ENCODE measurements at places on chromosomes 3 and 15. TPM values are rescaled to one million over a fixed set of nuclear protein-coding genes. Genes with fewer than 3 reads are reported as not detected.
A peak's percentile ranks its signal among the peaks of the same experiment; 100 is the strongest.

- DNase-seq, result no peak
These were observed 90.4 kb upstream of the ASB14 start for GRCh38 chr3:57382933-57383332.

DNA sequence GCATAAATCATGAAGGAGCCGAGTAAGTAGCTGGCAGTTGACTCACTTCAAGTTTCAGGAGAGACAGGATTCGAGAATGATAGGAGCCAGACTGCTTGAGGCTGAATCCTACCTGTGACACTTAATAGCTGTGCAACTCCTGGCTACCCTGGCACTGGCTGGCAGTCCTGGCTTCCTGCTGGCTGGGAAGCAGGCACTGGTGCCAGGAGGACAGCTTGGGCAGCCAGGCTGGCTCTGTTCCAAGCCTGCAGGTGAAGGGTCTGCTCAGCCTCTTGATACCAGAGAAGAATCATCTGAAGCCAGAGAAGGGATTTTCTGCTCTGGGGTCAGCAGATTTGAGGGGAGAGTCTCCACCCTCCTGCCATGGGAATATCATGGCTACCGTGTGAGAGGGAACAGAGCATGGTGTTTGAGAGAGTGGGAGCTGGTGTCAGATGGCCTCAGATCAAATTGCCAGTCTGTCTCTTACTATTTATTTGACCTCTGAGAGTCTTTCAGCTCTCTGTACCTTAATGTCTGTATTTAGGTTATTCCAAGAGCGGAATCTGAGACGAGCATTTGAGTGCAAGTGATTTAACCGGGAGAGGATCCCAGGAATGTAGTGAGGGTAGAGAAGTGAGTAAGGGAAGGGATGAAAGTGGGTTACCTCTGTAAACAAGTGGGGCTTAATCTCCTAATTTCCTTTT is 4.4 kb upstream of the XIRP1 start:
- DNase-seq, result peak; percentile 48

DNA sequence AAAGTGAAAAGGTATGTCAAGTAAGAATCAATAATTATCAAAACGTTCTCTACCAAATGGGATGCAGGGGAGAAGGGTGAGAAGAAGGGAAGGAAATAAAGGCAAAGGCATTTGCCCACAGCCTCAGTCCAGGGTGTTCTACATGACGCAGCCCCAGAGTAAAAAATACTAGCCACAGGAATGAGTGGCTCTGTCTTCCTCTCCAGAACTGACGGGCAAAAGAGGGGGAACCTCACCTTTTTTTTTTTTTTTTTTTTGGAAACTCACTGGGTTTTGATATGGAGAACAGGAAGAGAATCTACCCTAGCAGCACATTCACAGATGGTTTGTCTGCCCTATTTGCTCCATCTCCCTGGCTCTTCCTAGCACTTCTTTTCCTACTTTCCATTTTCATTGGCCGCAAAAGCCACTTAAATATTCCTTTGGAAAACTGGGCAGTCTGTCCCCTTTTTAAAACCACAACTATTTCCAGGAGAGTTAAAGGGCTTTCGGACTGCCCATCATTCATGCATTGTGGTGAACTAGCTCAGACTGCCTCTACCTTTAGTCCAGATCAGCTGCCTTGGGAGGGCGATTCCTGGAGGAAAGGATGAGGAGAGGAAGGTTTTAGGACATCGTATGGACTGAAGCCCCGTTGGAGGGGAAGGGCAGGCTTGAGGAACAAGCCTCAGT is 28.2 kb downstream of the B3GNT5 start:
- no peak for DNase-seq

- no peak for DNase-seq
These were observed 1.2 kb downstream of the CTSH start for GRCh38 chr15:78943692-78944091.

GRCh38 chr3:7290077-7290825 is 429.3 kb downstream of the GRM7 start:
- no peak for DNase-seq

- no peak for DNase-seq
These were observed 47.2 kb upstream of the ZBTB38 start for GRCh38 chr3:141321109-141321497.

DNA sequence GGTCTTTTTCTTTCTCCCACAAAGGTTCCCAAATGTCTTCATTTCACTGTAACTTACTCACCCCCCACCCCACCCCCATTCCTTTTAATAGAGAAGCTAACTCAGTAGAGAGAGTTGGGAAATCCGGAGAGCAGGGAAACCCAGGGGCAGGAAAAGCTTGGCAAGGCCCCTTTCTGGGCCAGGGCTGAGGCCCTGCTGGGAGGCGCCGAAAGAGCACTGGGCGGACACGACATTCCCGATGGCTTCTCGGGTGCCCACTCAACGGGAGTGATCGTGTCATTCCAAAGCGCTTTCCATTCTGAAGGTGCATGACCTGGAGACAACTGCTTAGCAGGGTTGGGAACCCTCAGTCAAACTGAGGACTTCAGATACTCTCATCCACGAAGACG is 1.6 kb upstream of the DALRD3 start:
- no peak for DNase-seq

GRCh38 chr3:102299125-102299877 is 135.5 kb upstream of the ZPLD1 start:
- no peak for DNase-seq

- no peak for DNase-seq
These were observed 5.2 kb downstream of the GPX1 start for GRCh38 chr3:49352890-49353421.

- DNase-seq, result no peak
These were observed 1.1 kb downstream of the KLHL6 start for GRCh38 chr3:183554377-183554776.

DNA sequence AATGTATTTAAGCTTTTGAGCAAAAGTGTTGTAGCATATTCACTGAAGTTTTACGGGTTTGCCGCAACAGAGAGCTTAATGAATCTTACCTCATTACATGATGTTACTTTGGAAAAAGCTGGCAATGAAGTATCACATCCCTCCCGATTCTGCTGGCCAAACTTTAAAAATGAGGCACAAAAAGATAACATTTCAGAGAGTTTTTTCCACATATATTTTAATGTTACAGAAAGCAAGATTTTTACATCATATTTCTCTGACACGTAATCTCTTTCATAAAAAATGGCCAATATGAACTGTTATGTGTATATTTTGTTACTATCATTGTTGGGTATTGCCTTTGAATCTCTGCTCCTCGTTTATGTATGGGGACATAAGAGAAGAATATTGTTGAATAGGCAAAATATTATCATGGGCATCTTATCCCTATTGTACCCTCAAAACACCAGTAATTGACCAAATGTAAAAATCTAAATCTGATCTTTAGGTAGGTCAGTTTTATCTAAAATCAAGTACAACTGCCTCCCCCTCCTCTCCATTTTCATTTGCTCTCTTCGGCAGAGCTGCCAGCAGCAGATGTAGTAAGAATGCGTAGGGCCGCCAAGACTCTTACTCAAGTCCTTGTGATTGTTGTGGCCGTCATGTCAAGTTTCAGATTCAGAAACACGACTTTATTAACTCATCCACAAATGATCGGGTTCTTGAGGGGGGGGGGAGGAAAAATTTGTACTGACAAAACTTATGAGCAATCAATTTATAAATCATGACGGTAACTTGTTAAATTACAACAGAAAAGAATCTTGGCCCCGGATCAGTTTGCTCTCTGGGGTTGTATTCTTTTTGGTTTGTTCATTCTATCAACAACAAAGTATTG is 106.7 kb upstream of the THRB start:
- no peak for DNase-seq

GRCh38 chr15:45732662-45733061 is 97.8 kb downstream of the SQOR start:
- DNase-seq, result no peak

DNA sequence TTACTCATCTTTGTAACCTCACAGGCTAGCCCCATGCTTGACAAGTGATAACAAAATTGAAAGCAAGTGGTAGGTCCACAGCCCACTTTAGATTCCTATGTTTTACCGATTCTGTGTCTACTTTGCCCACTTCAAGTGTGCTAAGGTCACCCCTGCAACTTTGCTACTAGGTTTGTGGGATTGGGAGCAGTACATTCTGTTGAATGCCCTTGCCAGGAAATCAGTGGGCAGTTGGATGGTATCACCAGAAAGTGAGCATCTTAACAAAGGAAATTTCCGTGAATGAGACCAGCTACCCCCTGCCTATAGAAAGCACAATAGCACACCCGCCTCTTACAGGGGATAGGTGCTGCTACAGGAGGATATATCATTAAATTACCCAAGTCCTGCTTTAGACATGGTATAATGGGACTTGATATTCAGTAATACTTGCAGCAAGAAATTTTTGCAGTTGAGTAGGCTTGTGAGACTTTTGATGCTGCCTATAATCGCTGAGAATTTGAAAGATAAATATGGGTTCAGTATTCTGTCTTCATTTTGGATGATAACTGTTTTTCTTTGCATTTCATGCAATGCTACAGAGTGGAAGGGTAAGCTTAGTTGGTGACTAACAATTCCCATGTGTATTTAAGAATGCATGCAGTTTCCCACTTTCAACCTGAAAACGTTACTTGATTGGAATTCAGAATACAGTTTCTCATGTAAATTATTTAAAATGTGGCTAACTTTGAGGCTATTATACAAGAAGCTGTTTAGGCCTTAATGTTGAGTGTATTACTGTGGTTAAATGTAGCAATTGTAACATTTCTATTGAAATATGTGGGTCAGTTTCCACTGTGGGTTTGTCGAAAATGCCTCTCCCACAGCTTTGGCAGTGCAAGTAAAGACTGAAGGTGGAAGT is 9.5 kb downstream of the EBLN2 start:
- DNase-seq, result no peak

DNA sequence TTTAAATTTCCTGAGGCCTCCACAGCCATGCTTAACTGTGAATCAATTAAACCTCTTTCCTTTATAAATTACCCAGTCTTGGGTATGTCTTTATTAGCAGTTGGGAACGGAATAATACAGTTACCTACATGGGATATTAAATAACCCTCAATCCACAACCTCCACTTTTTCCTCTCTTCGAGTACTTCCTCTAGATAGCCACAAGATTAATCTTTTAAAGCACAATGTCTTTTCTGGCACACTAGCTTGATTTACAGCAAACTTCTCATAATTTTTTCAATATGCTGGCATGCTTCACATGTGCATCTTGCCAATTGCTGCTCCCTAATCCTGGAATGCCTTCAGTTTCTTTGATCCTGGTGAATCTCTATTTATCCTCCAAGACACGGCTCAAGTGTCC is 92.2 kb downstream of the P2RY1 start:
- no peak for DNase-seq

DNA sequence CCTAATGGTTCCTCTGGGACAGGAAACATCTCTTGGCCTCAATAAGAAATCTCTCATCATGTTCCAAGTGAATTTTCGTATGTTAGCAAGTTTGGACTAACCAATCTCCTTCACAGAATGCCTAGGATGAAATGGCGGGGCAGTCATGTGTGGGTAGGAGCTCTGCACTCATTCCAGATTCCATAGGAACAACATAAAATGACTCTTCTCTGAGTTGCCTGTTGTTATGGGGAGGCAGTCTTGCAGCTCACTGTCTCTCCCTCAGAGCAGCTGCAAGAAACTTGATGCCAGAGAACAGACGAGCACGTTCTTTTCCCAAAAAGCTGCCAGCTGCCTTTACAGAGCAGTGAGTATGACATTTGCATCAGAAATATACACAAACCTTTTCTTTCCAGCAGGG is 34.1 kb downstream of the SPATA12 start:
- DNase-seq, result no peak

GRCh38 chr15:34850121-34850520 is 54.8 kb upstream of the ACTC1 start:
- no peak for DNase-seq

FNDC3B gene
- polyA plus RNA-seq, result 62.2 TPM

CLRN1 gene
- not detected for polyA plus RNA-seq

SERPINI2 gene
- polyA plus RNA-seq, result 1.9 TPM

ISLR gene
- polyA plus RNA-seq, result 43.2 TPM

All from left kidney (tissue), 8 donors.